ENCODE measurements at places on chromosomes 11 and 22.

- no peak for DNase-seq
Observed at GRCh38 chr11:102384419-102385079, 37.5 kb downstream of the BIRC2 start.

DNA sequence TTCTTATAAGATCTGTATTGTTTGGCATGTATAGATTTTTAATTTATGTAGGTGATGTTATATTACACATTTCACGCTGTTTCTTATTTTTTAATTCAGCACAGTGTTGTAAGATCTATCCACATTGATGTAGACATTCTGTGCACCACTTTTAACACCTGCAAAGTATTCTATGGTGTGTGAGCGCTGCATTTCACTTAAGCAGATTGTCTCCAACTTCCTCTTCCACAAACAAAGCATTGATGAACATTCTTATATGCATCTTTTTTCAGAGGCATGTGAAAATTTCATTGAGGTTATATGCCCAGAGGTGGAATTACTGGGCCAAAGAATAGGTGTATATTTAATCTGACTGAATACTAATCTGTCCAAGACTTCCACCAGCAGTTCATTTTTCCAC is 3.4 kb upstream of the POU2AF1 start:
- no peak for DNase-seq

GRCh38 chr11:128715691-128716561 is 22.1 kb downstream of the FLI1 start:
- DNase-seq, result no peak

- DNase-seq, result no peak
Observed at GRCh38 chr11:86486261-86487030, 111.8 kb downstream of the CCDC81 start.

DNA sequence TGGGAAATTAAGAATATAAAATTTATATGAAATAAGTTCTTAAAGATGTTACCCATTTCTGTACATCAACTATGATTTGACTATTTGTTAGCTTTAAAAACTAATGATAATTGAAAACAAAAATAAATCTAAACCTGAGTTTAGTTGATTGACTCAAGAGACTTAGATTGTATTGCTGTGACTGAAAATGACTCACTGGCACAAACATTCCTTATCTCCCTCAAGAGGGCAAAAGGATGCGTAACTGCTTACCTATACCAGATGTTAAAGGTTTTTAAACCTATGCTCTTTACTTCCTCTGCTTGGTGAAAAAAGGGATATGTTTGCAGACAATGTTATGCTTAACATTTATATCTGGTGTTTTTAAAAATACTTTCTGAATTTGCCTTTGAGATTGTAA is 30.3 kb downstream of the ATM start:
- no peak for DNase-seq

- no peak for DNase-seq
Observed at GRCh38 chr11:85826116-85826855, 15.3 kb upstream of the SYTL2 start.

DNA sequence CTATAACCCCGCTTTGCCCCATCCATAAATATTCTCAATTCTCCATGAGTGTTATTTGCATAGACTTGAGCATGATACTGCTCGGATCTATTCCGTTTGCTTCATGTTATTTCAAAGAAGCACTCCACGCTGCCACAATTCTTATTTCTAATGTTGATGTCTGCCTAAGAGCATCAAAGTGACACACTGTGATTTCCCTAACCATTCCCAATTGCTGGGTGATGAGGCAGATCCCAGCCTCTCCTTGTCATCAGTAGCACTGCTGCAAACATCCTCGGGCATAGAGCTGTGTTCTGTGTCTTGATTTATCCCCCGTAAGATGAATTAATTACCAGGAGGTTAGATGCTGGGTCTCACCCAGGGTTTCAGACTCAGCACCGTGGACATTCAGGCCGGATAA is 178.3 kb upstream of the SEZ6L start:
- no peak for DNase-seq

DNA sequence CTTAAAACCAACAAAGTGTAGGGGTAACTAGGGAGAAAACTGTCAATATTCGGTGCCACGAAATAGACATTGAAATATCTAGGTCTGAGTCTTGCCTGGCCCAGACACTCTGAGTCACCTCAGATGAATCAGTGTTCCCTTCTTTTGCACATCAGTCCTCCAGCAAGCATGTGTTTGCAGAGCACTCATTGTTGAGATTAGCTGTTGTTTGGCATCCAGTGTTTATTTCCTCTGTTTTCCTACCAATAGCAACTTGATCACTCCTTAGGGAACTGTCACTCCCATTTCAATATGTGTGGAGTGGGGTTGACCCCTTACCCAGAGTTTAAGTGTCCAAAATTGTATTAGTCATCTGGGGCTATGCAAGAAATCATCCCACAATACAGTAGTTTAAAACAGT is 4.7 kb upstream of the ASCC2 start:
- no peak for DNase-seq
